ENCODE measurements at places on chromosomes 7 and 10. TPM values are rescaled to one million over a fixed set of nuclear protein-coding genes. Genes with fewer than 3 reads are reported as not detected.

- no peak for DNase-seq
These were observed 507 bp downstream of the SAR1A start for GRCh38 chr10:70169649-70170364.

DNA sequence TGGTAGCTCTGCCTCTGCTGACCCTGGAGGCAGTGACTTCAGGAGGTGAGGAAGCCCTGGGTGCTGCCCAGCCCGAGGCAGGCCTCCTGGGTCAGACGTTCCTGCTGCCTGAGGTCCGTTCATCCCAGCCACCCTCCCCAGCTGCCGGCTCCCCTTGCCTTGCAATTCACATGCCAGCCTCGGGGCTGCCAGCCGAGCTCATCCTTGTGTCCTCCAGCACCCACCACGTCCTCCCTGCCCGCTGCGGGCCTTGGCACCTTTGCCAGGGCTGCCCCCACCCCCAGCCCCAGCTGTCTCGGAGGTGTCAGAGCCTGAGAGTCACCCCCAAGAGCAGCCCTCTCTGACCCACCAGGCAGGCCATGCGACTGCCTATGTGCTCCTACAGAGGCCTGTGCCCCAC lies 162.1 kb upstream of the RNF32 start:
- DNase-seq, result no peak

DNA sequence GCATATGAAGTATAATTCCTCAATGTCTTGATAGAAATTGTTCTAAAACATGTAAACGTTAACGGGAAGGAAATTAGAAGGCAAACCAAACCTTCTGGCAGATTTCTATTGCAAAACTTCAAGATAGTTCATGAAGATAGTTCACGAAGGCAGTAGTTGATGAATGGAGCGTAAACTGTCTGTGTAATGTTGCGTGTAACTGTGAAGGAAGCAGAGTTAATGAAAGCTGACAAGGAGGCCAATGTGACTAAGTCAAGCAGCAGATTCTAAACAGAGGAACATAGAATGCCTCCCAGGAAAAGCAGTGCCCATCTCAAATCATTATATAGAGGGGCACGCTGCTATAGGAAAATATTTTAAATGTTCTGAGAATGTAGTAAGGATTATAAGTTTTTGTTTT lies 659.7 kb upstream of the IGFBP3 start:
- DNase-seq, result peak; percentile 29

DNA sequence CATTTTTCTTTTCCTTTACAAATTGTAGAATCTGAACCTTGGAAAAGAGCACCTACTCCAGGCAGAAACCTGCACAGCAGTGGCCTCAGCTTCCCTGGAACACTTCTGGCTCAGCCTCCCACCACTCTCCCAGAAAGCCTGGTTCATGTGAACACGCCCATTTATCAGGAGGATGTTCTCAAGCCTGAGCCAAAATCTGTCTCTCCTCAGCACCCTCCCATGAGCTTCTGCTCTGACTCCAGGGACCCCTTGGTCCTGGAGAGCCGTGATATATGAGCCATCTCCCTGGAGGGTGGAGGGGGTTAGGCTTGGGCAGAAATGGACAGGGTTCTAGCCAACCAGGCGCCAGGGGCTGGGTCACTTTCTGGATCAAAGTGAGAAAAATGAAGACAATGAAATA lies 10.1 kb downstream of the GDF2 start:
- no peak for DNase-seq

Gene ZNF212
- total RNA-seq, result 2.4 TPM

Gene CDHR3
- 2.0 TPM for total RNA-seq

Gene CRTAC1
- total RNA-seq, result 0.17 TPM

- DNase-seq, result no peak
These were observed 2.7 kb downstream of the RPP38 start for GRCh38 chr10:15099886-15100285.

GRCh38 chr7:1341361-1342089 lies 108.9 kb downstream of the UNCX start:
- no peak for DNase-seq

- DNase-seq, result no peak
These were observed 596.9 kb downstream of the PHTF2 start for GRCh38 chr7:78395298-78396036.

Gene RASSF4
- total RNA-seq, result 79.1 TPM

DNA sequence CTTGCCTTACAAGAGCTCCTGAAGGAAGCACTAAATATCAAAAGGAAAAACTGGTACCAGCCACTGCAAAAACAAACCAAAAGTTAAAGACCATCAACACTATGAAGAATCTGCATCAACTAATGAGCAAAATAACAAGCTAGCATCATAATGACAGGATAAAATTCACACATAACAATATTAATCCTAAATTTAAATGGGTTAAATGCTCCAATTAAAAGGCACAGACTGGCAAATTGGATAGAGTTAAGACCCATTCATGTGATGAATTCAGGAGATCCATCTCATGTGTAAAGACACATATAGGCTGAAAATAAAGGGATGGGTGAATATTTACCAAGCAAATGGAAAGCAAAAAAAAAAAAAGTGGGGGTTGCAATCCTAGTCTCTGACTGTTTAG lies 29.6 kb downstream of the COG5 start:
- no peak for DNase-seq

GRCh38 chr7:142602183-142602582 lies 147.1 kb upstream of the PRSS1 start:
- no peak for DNase-seq

Gene ZNF92
- total RNA-seq, result 8.9 TPM

DNA sequence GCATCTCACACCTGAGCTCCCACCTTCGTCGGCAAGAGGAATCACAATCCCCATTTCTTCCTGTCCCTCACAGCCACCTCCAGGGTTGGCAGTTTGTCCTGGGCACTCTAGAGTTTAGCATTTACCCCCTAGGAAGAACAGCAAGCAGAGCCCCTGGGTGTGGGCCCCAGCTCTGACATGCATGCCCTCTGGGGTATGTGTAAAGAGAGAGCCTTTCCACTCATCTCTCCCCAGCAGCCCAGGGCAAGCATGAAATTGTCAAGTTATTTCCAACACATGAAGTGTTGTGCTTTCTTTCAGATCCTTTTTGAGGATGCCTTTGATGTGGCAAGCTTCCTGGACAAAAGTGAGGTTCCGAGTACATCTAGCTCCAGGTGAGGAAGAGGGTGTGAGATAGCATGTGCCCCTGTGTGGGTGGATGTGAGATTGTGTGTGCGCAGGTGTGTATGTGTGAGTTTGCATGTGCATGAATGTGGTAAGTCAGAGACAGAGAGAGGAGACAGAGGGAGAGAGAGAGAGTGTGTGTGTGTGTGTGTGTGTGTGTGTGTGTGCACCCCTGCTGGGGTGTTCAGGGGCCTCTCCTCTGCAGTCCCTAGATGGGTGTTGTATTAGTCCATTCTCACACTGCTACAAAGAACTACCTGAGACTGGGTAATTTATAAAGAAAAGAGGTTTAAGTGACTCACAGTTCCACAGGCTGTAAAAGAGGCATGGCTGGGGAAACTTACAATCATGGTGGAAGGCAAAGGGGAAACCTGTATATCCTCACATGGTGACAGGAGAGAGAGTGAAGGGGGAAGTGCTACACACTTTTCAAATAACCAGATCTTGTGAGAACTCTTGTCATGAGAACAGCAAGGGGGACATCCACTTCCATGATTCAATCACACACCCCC lies 18.1 kb downstream of the STRA8 start:
- peak; percentile 17 for DNase-seq

DNA sequence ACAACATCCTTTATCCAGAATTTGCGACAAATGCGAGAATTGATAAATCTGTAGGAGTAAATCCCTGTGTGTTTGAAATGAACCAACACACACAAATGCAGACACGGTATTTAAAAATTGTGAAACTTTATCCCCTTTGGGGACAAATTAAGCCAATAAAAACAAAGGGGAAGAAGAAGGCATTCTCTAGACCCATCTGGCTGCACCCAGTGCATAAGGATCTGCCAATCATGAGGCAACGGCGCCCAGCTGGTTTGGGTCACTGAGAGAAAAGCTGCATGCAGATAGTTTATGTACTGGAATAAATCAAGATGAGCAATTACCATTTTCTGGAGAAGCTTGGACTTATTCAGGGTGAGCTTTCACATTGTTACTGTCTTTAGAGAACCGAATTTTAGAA lies 45.7 kb downstream of the VAX1 start:
- DNase-seq, result no peak

Gene NEUROD6
- total RNA-seq, result not detected

Gene CALCR
- total RNA-seq, result 0.17 TPM

- peak; percentile 2 for DNase-seq
These were observed 306.8 kb downstream of the SDK1 start for GRCh38 chr7:3607847-3608246.

- DNase-seq, result peak; percentile 85
These were observed 1160.8 kb downstream of the REEP3 start for GRCh38 chr10:64682043-64682442.

DNA sequence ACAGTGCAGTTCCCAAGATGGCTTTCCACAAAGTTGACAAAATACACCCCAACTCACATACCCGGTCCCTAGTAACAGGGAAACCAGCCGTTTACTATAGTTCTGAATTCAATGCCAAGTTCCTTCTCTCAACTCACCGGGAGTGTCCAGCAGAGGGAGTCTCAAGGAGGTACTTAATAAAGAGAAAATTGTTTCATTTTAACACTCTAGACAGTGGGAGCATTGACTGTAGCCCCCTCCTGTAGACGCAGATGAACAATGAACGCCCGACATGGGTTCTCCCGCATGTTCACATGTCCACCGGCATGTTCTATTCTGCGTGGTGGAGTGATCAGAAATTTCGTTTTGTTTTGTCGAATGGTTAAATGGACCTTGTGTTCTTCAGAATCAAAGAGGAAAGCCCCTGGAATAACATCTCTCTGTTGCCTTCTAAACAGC lies 1.9 kb downstream of the HIPK2 start:
- DNase-seq, result peak; percentile 75

- no peak for DNase-seq
These were observed 61.8 kb upstream of the AHR start for GRCh38 chr7:17236603-17237002.

- DNase-seq, result no peak
These were observed 8.3 kb upstream of the CALD1 start for GRCh38 chr7:134771111-134771510.

- peak; percentile 97 for DNase-seq
These were observed 78.9 kb downstream of the LRRC17 start for GRCh38 chr7:102991540-102992214.

DNA sequence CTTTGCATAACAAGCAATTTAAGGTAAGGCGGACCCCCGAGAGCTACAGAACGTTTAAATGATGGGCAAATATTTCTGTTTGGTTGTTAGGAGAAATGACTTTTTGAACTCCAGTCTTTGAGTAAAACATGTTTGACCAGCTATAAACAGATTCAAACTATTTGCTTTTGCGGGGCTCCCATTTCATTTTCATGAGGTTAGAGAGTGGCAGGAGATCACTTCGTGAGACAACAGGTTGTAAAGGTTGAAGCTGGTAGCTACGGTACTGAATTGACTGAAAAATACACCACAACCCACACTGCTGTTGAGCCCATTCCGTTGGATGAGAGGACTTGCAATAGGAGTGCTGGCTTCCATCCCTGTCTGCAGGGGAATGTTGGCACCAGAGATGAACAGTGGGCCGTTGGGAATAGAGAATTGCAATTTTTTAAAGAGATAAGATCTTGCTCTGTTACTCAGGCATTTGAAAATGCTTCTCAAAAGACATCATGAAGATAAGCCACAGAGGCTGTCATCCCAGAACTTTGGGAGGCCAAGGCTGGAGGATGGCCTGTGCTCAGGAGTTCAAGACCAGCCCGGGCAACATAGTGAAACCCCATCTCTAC lies 65.7 kb upstream of the CARD11 start:
- no peak for DNase-seq

DNA sequence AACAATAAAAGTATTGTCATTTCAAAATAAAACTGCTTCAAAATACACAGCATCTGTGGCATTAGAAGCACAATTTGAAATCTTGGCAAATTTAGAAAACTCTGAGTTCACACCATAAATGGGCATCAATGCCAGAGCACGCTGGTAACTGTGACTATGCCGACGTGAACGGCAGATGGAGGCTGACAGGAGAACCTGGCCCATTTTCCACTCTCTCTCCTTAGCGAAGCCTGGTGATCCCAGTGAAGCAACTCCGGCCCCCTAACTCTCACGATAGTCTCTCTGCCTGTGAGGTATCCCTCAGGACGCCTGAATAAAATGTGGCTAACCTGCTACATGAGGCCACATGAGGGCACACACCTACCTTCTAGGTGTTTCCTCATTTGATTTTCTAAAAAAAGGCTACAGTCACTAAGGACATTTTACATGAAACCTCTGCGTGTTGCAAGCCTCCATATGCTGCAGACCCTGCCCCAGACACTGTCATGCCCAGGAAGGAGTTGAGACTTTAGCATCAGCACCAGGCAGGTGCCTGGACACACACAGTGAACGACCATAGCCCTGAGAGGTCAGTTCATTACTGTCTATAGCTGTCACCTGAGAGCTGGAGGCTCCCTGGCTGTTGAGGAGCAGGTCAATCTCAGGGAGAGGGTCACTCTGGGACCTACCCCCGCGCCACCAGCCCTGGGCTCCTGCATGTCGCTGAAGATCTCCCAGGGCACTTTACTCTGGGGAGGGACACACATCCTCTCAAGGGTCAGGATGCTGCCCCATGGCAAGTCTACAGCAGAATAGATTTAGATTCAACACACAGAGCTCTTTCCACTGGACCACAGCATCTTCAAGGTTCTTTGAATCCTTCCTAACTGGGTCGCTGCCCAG lies 62.9 kb upstream of the CAMK2B start:
- no peak for DNase-seq

DNA sequence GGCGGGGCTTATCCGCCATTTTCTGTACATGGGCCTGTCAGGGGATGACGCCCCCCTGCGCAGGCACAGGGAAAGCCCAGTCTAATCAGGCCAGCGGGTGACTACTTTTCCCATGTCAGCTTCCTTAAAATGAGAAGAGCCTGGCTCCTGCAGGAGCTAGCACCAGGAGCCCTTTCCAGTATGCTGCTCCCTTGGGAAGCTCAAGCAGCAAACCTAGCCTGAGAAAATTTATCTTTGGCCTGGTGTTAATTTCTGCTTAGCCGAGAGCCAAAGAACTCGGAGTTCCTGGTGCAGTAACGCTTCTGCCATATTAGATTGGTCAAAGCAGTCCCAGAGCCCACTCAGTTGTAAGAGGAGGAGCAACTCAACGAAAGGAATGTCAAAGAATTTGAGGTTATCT lies 239.0 kb upstream of the PHYHIPL start:
- DNase-seq, result no peak

- DNase-seq, result no peak
These were observed 43.3 kb downstream of the CADPS2 start for GRCh38 chr7:122842971-122843370.

- DNase-seq, result peak; percentile 89
These were observed 215.7 kb upstream of the INHBA start for GRCh38 chr7:41918597-41918996.

Gene CYP3A4
- not detected for total RNA-seq

DNA sequence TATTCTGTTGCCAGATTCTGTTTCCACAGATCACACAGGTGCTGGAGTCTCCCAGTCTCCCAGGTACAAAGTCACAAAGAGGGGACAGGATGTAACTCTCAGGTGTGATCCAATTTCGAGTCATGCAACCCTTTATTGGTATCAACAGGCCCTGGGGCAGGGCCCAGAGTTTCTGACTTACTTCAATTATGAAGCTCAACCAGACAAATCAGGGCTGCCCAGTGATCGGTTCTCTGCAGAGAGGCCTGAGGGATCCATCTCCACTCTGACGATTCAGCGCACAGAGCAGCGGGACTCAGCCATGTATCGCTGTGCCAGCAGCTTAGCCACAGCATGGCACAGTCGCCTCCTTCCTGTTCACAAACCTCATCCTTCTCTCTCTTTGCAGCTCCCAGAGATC lies 237.5 kb upstream of the PRSS1 start:
- DNase-seq, result no peak

Gene ZNF655
- total RNA-seq, result 69.5 TPM

Data from renal cortical epithelial cell (primary cell).